Hematopoietic multipotent progenitor cell treated with erythropoietin and hydrocortisone succinate and interleukin-3 and kit ligand, for 6 days (in vitro differentiated cells): ENCODE measurements at places on chromosomes 13 and 19.

- DNase-seq, result no peak
Observed at GRCh38 chr19:54189145-54189734, at the start of gene MBOAT7. MBOAT7 (minus strand) TSS chr19:54189580; CDS start chr19:54188508, 1,072 bp downstream.

DNA sequence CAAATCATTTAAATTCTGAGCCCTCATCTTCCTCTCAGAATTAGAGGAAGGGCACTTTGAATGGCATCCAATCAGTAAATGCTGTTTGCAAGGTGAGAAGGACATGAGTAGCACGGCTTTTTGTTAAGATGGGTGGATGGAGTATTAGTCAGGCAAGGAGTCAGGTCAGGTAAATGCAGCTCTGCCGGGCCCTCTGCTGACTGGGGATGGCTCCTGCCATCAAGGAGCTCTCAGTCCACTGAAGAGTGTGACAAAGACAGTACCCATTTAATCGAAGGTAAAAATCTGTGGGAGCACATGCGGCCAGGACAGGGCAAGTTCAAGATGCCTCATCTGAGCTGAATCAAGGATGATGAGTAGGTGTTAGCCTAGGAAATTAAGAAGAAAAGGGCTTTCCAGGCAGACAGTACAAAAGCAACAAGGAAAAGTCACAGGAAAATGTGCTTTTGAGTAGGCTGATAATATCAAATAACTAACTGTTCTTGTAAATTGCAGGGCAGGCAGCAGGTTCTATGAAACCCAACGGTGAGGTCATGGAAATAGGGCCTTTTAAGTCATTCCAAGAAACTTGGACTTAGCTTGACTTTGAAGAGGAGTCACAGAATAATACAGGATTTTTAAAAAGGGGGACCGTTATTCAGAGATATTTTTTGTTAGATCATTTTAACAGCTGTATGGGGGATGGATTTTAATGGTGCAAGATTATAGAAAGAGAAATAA, 670.5 kb upstream of the ARGLU1 start:
- DNase-seq, result no peak

GRCh38 chr19:31096062-31096830, 253.0 kb downstream of the TSHZ3 start:
- no peak for DNase-seq

GRCh38 chr13:110392510-110393240, 85.6 kb downstream of the COL4A2 start:
- DNase-seq, result no peak

DNA sequence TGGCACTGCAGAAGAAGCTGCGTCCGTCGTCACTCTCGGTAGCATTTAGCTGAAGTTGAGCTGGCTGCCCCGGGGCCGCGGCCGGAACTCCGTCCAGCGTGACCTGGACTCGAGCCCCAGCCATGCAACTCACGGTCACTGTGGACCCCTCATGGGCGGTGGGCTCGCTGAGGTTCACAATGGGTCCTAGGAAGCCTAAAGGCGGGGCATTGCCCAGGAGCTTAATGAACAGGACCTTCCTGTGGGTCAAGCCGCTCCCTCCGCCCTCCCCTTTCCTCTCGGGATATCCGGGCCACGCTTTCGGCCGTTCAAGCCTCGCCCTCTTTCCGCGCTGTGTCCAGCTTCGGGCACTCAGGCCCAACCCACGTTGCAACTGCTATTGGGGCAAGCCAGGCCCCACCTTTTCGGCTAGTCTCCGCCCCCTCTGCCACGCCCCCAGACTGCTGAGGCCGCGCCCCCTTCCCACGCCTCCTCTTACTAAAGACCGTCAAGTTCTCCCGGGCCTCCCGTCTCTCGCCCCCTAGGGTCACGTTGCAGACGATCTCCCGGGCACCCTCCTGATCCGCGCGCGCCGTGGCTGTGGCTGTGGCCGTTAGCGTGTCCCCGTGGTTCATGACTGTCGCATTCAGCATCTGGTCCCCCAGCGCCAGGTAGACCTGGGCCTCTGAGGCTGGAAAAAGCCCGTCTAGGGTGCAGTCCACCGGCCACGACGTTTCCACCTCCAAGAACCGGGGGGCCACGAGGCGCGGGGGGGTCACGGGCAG, 1.4 kb upstream of the RAVER1 start:
- peak; percentile 77 for DNase-seq

DNA sequence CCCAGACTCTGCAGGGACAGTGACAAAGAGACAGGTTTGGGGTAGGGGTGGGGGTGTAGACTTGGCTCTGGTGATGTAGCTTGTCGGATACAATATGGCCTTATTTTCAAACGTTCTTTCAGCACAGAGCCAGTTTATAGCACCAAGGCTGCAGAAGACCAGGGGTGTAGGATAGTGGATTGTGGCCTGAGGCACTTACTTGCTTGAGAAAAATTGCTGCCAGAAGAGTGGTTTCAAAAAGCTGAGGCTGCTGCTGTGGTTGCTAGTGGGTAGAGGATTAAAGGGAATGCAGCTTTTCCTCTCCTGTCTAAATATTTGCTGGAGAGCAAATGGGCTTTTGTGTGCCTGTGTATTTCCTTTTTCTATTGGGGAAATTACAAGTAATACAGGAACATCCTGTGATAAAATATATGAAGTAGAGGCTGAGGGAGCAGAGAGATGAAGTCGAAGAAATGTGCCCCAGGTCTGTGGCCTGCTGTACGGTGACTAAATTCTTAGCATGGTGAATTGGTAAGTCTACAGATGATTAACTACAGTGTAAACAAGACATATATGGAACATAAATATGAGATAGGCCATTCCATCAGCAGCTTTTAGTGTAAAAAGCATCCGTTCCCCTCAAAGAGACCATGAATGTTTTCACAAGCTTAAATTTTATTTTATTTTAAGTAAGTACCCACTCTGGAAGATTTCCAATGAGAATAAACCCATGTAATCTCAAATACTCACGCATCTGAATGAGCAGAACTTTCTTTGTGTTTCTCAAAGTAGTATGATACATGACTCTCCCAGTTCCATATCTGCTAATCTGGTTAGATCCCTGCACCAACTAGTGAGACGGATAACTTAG, 112.9 kb downstream of the LRCH1 start:
- DNase-seq, result no peak

- no peak for DNase-seq
Observed at GRCh38 chr13:51905787-51906186, 44.0 kb downstream of the CCDC70 start.

- DNase-seq, result no peak
Observed at GRCh38 chr13:95724252-95724651, 47.3 kb downstream of the DNAJC3 start.

- DNase-seq, result no peak
Observed at GRCh38 chr13:66703597-66703996, 526.5 kb downstream of the PCDH9 start.
